ENCODE measurements at places on chromosomes 3 and 15.

DNA sequence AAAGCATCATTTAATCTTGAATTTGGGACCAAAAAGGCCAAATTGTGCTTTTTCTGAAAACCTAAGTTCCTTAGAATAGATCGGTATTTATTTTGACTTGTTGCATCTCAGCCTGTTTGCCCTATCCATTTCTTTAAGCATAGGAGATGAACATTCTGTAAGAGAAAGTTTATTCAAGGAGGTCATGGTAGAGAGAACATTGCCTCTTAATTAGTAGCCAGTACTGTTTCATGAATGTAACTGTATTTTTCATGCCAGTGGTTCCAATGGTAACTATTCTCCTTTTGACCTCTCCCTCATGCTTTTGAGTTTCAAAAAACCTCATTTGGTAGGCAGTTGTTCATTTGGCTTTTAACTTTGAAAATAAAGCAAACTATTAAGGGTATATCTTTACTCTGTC lies 55.4 kb downstream of the ARMC8 start:
- no peak for DNase-seq

GRCh38 chr3:54670201-54671000 lies 257.5 kb downstream of the LRTM1 start:
- no peak for DNase-seq

- DNase-seq: no peak
Measured at GRCh38 chr3:187022403-187023029, 92.2 kb downstream of the ST6GAL1 start.

GRCh38 chr15:59543721-59544547 lies 67.6 kb upstream of the GCNT3 start:
- DNase-seq: no peak
